ENCODE measurements at places on chromosomes 12 and 14.

GRCh38 chr12:18217966-18218365 is 43.4 kb upstream of the PIK3C2G start:
- no peak for DNase-seq

- no peak for DNase-seq
Observed at GRCh38 chr14:21923820-21924219, 250.2 kb upstream of the OR4E1 start.

- DNase-seq, result no peak
Observed at GRCh38 chr12:110689281-110690126, 589 bp upstream of the HVCN1 start.

- DNase-seq, result no peak
Observed at GRCh38 chr14:54686871-54687749, 120.2 kb downstream of the SAMD4A start.

DNA sequence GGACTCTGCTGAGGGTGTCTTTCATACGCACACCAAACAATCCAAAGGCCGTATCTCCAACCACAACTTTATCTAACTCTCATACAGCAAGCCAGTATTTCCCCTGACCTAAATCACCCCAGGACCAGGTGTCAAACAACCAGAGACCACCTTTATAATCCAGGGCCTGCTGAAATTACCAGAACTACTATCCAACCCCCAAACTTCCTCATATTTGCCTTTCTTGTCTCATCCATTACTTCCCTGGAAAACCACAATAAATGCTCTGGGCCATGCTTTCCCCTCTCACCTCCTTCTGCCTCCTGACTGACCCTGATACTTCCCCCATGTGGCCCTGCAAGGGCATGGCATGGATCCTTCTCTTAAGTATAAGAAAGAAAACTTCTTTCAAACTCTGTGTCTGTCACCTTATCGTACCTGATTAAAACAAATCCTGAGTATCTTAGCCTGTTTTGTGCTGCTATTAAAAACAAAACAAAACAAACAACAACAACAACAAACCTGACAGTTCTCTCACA is 44.7 kb upstream of the CRACR2A start:
- no peak for DNase-seq

- no peak for DNase-seq
Observed at GRCh38 chr12:22366181-22366580, 31.7 kb upstream of the ST8SIA1 start.

DNA sequence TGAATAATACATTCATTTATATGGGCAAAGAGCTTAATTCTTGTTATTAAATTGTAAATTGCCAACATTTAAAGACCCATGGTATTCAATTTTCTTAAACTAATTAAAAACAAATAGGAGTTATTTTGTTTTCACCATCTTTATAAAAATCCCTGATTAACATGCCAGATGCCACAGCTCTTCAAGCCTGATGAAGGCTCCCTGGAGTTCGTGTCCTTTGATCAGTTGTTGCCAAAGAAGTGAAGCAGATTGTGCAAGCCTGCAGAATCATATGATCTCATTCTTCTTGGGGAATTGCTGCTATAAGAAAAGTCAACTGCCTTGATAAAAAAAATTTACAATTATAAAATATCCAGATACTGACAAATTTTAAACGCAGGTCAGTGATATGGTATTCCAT is 288.3 kb upstream of the PPFIA2 start:
- DNase-seq, result no peak

DNA sequence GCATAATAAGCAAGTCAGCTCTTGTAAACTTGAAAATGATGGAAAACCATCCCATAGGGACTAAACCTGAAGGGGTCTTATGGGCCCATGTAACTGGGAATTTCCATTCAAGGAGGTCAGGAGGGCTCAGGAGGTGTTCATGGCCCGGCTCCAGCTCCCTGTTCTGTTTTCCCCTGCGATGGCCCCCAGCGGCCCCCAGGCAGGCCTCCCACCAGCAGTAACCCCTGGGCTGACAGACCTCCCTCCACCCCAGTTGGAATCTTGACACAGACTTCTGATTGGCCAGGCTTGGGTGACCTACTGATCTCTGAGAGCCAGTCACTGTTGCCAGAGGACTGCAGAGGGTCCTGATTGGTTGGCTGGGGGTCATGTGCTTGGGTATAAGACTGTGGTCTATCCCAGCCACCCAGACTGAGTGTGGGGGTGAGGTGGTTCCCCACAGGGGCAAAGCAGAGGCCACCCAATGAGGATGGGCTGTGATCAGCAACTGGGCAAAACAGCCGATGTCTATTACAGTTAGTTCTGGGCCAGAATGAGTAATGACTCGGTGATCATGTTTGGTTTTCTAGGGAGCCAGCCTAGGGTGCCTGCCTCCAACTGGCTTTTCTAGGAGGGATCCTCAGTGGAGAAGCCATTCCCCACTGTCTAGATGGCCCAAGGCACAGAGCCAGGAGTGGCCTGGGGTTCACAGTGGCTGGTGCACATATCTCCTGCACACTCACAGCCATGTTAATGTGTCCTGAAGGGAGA is 27.0 kb downstream of the RHOF start:
- DNase-seq, result no peak

- DNase-seq, result no peak
Observed at GRCh38 chr14:51917193-51917592, 56.8 kb downstream of the GNG2 start.

DNA sequence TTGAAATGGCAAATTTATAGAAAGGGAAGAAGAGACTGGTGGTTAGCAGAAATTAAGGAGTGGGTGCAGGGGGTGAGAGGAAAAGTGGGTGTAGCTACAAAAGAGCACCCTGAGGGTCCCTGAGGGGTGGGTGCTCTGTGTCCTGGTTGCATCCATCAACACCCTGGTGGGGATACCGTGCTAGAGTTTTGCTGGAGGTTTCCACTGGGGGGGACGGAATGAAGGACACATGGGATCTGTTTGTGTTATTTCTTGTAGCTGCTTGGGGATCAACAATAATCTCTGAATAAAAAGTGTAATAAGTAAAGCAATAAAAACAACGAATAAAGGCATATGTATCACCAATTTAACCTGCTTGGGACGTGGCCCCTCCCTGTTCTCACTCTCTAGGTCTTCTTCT is 175.3 kb downstream of the KIF26A start:
- DNase-seq, result no peak

DNA sequence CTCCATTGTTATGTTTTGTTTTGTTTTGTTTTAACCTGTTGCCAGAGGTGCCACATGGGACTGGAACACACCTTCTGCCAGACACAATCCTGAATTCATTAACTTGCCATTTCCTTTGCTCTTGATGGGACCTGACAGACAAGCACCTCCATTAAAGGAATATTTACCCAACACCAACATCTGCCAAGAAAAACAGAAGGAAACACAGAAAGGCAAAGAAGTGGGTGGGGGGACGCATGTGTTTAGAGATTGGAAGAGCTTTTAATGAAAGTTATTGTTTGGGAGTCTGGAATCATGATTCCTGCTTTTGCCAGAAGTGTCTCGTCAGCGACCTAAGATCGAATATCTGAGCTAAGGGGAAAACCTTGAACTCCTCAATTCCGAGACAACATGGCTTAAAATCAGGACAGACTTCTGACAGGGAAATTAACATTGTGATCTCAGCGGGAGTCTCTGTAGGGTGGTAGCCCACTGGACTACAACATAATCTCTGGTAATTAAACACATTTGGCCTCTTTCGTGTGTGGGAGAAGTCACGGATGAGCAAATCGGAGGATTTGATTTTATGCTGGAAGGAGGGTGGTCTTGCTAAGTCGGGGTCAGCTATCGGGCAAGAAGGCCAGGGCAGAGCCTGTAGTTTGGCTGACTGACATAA is 210.4 kb upstream of the FAR2 start:
- DNase-seq, result no peak

DNA sequence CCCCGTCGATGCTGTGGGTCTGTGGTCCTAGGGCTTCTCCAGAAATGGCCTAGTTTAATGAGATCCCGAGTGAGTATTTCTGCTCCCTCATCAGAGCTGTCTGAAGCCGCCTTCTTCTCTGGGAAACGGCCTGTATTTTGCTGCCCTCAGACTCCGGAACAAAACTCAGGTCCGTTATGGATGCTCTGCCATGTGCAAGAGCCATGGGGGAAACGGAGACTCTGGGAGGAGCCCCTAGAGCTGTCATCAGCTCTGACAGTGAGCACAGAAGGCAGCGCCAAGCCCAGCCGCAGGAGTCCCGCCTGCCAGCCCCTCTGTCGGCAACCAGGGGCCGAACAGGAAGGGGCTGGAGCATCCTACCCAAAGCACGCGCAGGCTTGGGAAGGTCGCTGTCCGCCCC is 192.4 kb upstream of the PRMT8 start:
- no peak for DNase-seq

Data from stimulated activated CD4-positive, alpha-beta T cell treated with anti-CD3 and anti-CD28 coated beads, Interleukin-1b, Interleukin-23, amount 100 ng/mL, for 1 hour (primary cell).